A549 (cell line): ENCODE measurements at places on chromosomes 7 and 10.

- DNase-seq = no peak
Measured at GRCh38 chr10:84548869-84549268, 220.5 kb downstream of the CCSER2 start.

DNA sequence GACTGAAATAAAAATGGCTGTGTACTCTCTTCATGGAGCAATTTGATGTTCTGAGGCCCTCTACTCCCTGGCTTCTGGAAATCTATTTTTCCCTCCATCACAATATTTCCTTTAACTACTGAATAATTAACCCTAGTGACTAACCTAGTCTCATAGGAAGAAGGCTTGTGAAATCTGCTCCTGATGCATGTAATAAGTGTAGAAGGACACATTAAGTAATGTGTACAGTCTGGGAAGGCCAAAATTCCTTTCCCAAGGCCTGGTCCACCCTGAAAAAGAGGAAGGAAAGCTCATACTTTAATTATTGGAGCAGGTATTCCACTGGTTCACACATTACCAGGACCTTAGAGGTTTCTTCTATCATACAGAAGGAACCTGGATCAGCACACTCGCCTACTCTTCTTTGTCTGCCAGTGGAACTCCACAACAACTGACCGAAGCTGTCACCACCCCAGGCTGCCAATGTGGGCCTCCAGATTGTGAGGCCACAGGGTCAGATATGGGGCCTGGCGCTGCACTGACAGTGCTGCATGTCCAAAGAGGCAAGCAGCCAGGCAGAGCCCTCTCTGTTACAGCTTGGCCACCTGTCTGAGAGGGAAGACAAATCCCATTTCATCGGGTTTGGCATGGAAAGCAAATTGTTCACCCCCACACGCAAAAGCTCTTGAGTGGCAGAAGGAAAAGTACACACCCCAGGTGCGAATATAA lies 54.4 kb upstream of the FAM133B start:
- DNase-seq = no peak

GRCh38 chr10:82914655-82915136 lies 1039.7 kb downstream of the NRG3 start:
- no peak for DNase-seq

DNA sequence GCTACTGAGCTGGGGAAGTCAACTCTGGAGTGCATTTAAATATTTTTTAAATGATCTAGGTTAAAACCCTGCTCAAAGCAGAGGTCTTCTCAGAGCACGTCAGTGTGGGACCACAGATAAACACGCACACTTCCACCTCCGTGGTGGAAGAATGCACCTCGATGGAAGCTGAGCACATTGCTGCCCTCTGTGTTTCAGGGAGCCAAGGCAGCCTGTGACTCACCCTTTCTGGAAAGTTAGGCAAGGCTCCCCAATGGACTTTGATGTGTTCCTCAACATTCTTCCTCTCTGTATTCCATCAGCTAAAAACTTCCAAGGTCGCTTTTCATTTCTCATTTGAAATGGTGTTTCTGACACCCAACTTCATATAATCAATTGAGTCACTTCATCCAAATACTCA lies 170.8 kb upstream of the KMT2E start:
- no peak for DNase-seq

DNA sequence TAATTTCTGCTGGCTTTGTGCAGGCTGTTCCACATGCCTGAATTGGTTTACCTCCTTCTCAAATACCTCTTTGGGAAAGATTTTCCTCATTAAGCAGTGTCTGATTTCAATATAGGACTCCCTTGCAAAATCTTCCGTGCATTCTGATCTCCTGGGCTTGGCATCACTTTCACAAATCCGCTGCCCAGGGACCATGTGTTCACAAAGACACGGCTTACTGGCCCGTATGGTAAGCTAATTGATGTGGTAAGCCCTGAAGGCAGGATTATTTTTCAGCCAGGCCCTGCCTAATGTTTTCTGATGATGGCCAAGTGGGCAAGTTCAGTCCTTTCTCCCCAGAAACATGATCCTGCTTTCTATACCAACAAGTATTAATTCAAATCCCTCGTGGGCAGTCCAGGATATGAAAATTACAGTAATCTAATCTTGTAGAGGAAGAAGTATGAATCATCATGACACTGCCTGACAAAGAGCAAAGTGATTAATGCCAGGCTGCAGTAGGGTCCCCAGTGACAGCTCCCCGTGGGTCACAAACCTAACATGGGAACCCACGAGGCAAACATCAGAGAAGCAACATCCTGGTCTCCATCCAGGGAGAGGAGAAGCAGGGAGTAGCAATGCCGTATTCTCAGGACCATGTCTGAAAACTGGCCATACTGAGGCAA lies 11.6 kb upstream of the SVIL start:
- DNase-seq = no peak

- DNase-seq = peak; percentile 17
Measured at GRCh38 chr7:129225206-129225930, 538 bp downstream of the AHCYL2 start.

DNA sequence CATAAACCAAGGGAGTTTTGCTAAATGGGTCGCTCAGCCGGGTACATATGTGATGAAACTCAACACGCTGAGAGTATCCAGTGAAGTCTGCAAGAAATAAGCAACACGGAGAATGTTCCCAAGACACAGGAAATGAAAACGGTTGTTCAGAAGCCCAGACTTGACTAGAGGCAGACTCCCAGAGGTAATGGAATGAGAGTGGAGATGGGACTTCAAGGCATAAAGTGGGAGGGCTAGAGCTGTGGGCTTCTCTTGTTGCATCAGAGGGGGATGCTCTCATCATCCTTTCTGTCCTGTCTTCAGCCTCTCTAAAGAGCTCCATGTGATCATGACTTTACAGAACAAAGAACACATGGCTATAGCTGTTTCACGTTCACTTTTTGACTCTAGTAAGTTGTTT lies 88.3 kb downstream of the BAMBI start:
- no peak for DNase-seq

GRCh38 chr7:141053626-141054025 lies 20.2 kb upstream of the TMEM178B start:
- no peak for DNase-seq

GRCh38 chr7:32658034-32658433 lies 162.7 kb downstream of the AVL9 start:
- peak; percentile 35 for DNase-seq

DNA sequence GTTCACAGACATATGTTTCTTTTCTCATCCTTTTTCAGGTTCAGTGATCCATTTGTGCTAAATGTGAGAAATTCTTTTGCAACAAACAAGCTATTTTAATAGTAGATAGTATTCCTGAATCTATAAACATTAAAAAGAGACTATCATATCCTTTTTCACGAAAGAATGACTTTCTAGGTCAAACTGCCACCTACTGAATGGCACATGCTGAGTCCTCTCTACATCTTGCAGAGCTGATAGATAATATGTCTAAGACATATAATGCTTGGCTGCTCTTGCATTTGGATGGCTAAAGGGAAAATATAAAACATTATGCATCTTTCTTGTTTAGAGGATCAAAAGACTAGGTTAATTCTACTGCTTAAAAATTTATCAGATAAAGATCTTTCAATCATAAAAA lies 114.1 kb upstream of the SLC26A5 start:
- DNase-seq = no peak

GRCh38 chr10:98272245-98272644 lies 4.3 kb upstream of the LOXL4 start:
- DNase-seq = no peak

DNA sequence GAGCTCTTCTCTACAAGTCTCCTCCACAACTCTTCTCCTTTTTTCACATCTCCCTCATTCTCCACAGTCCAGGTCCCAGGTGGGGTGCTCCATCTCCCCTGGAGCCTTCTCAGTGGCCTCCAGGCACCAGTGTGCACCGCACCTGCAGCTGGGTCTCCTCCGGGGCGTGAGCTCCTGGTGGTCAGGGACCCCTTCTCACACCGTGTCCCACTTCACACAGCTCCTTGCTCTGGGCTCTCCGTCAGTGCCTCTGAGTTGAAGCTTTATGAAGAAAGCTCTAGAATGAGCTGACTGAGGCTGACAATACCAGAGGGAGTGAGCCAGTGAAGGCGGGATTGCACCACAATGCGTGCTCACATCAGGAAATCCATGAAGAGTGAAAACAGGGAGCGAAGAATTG lies 290.2 kb downstream of the DNAJB6 start:
- DNase-seq = no peak

GRCh38 chr10:29692121-29692539 lies 57.4 kb upstream of the SVIL start:
- no peak for DNase-seq

GRCh38 chr7:157650131-157650631 lies 313.4 kb downstream of the DNAJB6 start:
- DNase-seq = no peak

- no peak for DNase-seq
Measured at GRCh38 chr10:116211682-116212081, 61.3 kb downstream of the GFRA1 start.

DNA sequence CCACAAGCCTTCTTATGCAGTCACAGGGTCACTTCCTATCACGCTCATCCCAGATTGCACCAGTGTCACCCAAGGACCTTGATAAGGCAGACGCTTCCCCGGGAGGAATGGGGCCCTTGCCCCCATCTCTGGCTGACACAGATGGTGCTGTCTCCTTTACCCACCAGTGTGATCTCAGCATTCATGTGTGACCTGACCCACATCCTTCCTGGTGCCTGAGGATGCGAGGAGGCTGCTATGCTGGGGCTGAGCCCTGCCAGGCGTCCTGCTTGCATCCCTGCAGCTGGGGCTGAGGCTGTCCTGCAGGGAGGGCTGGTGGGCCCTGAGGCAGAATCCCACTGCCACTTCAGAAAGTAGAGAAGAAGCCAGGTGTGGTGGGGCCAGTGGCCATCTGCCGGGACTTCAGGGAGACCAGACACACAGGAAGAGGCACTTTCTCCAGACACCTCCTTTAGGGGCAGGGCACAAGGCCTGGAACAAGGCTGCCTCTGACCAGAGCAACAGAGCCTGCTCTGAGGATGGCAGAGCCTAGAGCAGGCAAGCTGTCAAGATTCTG lies 35.3 kb downstream of the RASGEF1A start:
- no peak for DNase-seq
